ENCODE measurements at places on chromosomes 11 and 22.
A peak's percentile ranks its signal among the peaks of the same experiment; 100 is the strongest.

DNA sequence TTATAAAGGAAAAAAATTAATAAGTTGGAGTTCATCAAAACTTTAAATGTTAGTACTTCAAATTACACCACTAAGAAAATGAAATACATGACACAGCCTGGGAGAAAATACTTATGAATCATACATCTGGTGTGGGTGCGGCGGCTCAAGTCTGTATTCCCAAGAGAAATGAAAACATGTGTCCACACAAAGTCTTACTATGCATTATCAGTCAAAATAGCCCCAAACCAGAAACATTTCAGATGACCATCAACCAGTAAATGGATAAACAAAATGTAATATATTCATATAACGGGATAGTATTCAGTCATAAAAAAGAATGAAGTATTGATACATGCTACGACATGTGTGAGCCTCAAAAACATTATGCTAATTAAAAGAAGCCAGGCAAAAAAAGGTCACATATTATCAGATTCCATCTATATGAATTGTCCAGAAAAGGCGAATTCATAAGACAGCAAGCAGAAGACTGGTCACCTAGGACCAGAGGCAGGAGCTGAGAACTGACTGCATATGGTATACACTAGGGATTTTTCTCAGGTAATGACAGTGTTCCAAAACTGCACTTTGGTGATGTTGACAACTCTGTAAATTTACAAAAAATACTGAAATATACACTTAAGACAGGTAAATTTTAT lies 5.3 kb upstream of the AKIP1 start:
- no peak for DNase-seq

DNA sequence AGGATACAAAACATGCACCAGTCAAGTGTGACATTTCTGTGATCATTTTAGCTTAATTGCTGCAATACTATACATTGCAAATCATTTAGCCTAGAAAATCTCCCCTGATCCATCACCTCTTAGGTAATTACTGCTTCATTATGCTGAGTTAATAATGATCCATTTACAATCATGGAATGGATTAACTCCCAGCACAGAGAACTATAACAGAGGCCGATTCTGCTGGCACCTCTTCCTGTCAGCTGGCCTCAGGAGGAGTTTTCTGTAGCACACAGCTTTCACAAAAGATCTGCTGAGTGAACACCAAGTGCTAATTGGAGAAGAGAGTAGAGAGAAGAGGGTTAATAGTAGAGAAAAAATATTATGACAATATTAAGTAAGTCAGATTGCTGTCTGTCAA lies 591.8 kb upstream of the KIRREL3 start:
- DNase-seq, result no peak

GRCh38 chr11:103803062-103803461 lies 233.4 kb upstream of the DDI1 start:
- DNase-seq, result no peak

GRCh38 chr22:47997052-47997590 lies 1234.7 kb downstream of the TBC1D22A start:
- DNase-seq, result no peak

GRCh38 chr22:38144025-38144405 lies 33.5 kb upstream of the BAIAP2L2 start:
- peak; percentile 33 for DNase-seq

DNA sequence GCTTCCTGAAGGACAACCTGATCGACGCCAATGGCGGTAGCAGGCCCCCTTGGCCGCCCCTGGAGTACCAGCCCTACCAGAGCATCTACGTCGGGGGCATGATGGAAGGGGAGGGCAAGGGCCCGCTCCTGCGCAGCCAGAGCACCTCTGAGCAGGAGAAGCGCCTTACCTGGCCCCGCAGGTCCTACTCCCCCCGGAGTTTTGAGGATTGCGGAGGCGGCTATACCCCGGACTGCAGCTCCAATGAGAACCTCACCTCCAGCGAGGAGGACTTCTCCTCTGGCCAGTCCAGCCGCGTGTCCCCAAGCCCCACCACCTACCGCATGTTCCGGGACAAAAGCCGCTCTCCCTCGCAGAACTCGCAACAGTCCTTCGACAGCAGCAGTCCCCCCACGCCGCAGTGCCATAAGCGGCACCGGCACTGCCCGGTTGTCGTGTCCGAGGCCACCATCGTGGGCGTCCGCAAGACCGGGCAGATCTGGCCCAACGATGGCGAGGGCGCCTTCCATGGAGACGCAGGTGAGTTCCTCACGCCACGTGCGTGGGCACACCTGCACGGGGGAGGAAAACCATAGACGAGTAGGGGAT lies 1.5 kb downstream of the BCR start:
- no peak for DNase-seq

DNA sequence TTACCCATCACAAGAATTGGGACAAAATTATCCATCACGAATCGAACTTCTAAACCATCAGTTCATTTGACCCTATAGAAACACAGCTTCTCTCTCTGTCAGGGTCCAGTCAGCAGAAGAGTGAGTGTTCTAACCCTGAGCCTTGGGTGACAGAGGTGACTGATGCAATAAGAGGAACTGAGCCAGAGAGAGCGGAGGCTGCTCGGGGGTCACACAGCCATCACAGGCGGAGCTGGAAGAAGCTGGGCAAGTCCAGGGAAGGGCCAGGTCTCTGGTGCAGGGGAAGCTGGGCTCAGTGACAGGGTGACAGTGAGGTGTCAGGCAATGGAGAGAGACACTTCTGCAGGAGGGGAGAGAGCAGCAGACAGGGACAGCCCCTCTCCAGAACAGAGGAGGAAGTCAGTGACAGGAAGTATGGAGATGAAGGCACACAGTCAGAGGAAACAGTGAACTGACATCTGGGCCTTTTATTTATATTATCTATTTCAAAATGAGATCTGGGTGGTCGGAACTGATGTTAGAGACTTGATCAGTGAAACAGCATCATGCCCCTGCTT lies 184.0 kb upstream of the TBCEL start:
- DNase-seq, result no peak

DNA sequence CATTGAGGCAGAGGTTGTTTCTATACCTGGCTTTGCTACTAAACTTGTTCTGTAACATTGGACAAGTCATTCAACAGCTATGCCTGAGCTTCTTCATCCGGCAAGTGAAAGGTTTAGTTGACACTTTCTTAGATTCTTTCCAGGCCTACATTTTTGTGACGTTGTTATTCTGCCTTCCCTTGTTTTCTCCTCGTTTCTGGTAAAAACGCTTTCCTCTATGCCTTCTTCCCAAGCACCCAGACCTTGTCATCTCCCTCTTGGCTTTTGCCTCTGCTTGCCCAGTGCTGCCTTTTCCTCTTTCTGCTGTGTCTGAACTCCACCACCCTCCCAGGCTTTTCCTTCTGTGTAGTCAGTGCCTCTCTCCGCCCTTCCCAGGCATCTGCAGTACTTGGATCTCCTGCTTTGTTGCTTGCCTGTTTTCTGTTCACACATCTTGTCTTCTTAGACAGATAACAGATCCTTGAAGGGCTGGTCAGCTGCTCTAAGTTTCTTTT lies 1.4 kb upstream of the AMOTL1 start:
- peak; percentile 84 for DNase-seq

GRCh38 chr22:32608494-32608893 lies 133.9 kb downstream of the FBXO7 start:
- no peak for DNase-seq
